Esophagus squamous epithelium (tissue), 5 donors: ENCODE measurements at places on chromosomes 4 and X.

DNA sequence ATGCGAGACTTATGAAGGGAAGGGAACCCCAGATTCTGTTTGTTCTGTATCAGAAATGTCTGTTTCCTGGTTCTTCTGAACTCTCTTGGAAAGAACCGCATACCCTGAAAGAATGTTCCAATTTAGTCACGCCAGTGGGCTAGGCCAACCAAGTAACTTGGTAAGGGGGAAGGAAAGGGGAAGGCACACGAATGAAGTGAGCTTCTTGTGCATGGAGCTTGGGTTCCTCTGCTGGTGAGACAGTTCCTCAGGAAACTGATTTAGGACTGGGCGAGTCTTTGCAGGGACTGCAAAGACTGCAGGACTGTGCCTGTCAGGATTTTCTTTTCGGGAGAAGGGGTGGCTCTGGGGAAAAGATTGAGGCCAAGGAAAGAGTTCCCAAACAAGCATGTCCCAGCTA is 35.6 kb downstream of the FRMPD3 start:
- no peak for DNase-seq

DNA sequence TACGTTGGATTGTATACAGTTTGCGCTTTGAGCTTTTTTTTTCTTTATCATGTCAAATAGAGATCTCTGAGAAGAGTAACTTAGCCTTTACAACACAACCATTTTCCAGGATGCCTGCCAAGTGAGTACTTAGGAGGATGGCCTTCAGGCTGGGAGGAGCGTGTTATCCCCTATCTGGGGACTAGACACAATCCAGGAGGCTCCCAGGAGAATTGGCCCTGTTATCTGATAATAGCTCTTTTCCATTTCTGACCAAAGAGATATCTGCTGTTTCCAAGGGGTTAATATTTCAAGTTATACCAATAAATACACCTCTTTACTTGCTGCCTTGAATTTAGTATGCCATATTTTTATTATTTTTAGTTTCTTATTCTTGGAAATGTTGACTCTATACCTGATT is 169.5 kb upstream of the SMARCAD1 start:
- no peak for DNase-seq

DNA sequence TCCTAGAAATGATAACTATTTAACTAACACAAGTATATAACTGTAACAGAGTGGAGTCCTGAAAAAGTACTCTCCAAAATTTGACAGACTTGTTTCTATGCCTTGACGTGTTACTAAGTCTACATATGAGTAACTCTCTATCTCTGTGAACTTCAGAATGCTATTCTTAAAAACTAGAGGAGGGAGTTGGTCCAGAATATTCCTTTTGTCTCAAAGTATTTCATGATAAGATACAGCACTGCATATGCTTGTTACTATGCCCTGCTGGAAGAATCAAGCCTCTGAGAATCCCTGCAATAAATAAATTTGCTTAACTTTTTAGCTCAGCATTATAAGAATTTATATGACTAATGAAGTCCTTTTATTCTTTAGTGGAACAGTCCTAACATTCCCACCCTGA is 50.9 kb upstream of the ATXN3L start:
- DNase-seq = no peak

DNA sequence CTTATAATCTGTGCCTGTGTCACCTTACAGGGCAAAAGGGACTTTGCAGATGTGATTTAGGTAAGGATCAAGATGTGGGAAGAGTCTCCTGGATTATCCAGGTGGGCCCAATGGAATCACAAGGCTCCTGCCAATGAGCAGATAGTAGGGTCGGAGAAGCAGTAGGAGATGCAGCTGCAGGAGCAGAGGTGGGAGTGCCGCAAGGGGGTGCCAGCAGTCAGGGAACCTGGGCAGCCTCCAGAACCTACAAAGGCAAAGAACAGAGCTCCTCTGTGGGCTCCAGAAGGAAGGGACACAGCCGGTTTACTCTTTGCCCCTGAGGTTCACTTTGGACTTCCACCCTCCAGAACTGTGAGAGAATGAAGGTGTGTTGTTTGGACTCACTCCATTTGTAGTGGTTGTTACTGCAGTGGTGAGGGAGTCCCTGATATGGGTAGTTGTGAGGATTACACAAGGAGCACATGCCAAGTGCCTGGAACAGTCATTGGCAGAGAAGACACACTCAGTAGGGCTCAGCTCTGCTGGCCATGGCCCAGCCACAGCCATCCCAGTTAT is 318.5 kb downstream of the EVC2 start:
- DNase-seq = no peak
